BE2C (cell line): ENCODE measurements at places on chromosomes 12 and 14.

DNA sequence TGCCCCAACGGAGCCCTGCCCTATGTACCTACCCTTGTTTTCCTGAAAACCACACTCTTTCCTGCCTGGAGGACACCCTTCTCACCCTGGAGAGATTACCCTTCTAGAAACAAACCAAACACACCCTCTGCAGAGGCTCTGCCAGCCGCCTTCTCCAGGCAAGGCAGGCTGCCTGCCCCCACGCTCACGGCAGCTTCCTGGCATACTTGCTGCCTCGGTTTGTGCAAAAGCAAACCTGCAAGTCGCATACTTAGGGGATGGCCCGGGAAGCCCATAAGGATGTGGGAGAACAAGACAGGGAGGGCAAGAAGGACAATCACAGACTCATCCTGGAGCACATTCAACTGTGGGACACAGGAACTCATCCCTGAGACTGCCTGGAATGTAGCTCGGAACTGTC lies 154.0 kb upstream of the DIO3 start:
- no peak for DNase-seq

DNA sequence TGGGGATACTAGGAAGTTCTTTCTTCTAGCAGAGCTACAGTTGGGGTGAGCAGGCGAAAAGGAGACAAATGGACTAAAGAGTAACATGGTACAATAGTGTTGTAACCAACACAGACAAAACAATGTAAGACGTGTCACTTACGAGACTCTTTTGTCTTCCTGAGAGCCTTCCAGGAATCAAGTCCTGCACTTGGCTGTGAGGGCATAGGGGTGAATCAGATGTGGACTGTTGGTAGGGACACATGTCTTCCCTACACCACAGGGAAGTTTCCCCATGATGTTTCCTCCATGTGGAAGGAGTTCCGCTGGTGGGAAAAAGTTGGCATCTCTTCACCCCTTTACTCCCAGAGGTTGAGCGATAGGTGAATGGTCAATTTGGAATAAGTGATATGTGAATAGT lies 364.7 kb downstream of the NUAK1 start:
- no peak for DNase-seq

DNA sequence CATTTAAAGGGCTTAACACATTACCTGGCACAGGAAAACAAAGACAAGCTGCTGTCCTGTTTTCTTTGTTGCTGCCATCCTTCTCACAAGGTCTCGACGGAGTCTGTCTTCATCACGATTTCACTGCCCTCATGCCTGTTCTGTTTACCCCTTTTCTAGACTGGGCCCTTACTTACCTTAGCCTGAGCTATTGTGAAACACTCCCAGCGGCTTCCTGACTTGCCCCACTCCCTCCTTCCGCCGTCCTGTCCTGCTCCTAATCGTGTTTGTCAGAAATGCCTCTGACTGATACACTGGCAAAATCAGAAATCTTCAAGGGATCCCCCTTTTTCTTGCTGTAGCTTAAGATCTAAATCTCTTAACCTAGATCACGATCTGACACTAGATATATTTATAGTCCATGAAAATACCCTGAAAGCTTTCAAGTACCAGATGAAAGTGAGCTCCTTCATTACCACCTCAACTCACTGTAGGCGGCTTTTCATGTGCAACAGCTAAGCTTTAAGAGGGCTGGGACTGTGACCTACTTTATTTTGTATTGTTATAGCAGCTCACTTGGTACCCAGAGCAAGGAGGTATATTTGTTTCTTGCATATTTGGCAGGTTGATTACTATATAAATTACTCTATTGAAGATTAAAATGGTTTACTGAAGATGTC lies 32.1 kb downstream of the TECPR2 start:
- DNase-seq, result no peak

DNA sequence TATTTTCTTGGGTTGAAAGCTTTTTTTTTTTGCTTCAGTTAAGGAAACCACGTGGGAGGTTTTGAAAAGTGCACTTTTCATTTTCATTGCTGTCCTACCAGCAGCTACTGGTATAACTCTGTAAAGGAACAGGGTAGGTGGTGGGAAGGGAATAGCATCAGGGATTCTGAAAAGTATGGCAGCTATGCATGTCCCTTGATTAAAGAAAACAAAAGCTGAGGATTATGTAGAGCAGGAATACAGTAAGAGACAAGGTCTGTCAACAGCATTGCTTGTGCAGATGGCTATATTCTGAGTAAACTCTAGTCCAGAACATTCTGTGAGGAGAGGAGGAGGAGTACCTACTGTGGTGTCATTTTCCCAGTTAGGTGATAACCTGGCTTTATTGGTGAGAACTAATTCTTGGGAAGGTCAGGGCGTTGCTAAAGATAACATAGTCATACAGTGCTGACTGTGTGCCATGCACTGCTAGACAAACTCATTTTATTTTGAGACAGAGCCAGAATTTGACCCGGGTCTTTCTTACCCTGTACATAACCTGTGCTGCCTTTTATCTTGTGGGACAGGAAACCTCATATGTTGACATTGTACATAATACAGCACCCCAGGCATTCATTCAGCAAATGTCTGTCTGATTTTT lies 80.3 kb upstream of the TRAF3 start:
- DNase-seq, result no peak

DNA sequence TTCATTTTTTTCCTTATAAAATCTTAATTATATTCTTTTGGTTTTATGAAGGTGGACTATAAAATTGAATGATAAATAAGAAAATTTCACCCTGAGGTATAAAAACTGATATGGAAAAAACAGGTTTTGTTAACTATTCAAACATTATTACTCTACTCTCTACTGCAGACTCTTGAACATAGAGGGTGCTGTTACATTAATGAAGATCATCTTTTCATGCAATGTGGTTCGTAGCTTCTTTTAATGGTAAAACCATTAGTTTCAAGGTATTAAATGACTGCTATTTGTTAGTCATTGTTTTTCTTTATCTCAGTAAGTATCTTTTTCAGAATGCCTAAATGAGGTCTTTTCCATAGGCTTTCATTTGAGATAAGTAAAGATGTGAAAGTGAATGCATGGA lies 510.4 kb downstream of the SLC16A7 start:
- DNase-seq, result no peak

- no peak for DNase-seq
Observed at GRCh38 chr14:32044454-32044853, 32.6 kb upstream of the ARHGAP5 start.

- DNase-seq, result no peak
Observed at GRCh38 chr14:31137214-31137889, 70.2 kb downstream of the HECTD1 start.

GRCh38 chr14:57692671-57693070 lies 173.2 kb downstream of the SLC35F4 start:
- no peak for DNase-seq

GRCh38 chr14:64724578-64724930 lies 20.3 kb downstream of the PLEKHG3 start:
- peak; percentile 2 for DNase-seq

DNA sequence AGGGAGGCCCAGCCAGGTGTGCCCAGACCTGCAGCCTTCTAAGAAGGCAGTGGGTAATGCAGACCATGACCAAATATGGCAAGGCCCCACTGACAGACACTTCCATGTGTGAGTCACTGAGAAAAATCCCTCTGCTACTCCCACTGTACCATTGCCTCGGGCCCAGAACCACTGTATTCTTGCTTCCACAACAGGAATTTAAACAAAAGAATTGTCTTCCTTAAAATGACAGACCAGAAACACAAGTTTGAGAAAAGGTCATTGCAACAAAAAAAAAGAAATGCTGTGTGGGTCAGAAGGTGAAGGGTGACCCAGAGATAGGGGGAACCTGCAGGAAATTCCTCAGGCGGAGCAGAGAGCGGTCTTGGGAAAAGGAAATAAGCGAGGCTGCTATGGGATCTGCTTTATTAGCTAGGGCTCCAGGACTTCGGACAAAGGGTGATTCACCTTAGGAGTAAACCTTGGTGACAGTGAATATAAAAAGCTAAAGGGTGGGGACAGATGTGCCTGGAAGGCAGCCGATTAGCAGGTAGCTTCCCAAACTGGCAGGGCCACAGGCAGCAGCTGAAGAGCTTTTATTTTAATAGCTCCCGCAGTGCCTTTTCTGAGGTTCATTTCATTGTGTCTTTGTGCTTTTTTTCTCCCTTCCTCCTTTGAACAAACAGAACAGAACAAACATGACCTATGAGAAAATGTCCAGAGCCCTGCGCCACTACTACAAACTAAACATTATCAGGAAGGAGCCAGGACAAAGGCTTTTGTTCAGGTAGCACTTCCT lies 185.3 kb upstream of the BCL2L14 start:
- no peak for DNase-seq

GRCh38 chr14:28776482-28777266 lies 10.1 kb downstream of the FOXG1 start:
- DNase-seq, result no peak

- no peak for DNase-seq
Observed at GRCh38 chr14:51356381-51356780, 116.3 kb downstream of the TMX1 start.

GRCh38 chr12:32821710-32822109 lies 66.0 kb upstream of the YARS2 start:
- no peak for DNase-seq

- no peak for DNase-seq
Observed at GRCh38 chr12:71589478-71589881, 74.2 kb downstream of the ZFC3H1 start.

GRCh38 chr12:115413626-115414025 lies 729.7 kb upstream of the TBX3 start:
- DNase-seq, result no peak

DNA sequence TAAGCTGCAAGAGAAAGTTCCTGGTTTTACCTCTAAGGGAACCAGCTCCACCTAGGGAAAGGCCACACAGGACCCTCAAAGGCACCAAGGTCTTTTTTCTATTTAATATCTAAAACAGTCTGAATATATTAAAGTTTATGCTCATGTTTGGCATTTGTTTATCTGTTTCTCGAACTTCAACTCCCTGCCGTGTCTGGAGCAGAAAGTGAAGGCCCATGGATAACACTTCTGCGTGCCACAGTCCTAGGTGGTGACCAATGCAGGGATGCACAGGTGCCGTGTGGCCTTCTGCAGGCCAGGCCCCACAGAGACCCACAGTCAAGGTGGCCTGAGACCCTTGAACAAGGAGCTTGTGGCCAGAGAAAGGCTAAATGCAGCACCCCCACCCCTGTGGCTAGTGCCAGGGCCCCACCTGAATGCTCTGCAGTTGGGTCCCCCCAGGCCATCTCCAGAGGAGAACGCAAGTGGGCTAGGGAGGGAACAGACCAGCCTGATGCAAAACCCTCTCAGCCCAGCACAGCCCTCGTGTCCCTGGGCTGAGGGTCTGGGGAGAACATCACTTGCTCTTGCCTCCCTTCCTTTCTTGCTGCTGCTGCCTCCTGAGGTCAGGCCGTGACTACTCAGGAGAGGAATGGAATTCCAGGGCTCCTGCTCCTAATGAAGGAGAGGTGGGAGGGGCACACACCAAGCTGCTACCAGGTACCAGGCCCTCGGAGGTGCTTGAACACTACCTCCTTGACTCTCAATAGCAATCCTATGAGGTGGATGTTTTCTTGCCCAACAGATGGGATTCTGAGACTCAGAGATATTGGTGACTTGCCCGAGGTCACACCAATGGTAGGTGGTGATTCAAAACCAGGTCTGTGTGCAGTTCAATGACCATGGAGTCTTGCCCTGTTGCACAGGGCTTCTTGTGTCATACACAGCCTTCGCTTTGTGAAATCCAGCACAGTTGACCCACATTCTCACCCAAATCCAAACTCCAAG lies 45.4 kb downstream of the PSMA6 start:
- no peak for DNase-seq

DNA sequence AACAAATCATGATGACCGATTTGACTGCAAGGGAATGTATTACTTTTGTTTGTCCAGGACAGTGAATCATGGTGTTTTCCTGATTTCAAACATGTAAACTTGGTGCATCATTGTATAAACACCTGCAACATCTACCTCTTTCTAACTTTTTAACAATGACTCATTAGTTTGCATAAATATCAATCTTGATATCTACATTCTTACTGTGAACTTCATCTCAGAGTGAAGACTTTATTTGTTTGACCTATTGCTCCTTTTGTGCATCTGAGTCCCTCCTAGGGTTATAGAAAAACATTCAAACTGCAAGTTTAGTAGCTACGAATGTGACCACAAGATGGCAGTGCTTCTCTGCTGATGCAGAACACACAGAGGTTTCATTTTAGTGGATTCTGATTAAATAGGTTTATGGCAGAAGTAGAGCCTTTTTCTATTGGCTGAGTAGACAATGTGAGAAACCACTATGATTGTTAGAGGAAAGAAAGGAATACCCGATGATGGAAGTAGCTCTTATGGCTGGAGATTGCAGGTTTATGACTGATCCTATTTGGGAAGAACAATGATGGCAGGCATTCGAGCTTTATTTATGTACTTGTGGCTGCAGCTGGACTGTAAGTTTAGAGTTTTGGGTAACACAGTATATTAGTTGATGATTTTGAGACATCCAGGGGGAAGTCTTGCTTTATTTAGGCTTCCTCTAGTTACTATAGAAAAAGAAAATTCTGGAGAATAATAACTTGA lies 244.2 kb upstream of the OR4E1 start:
- peak; percentile 43 for DNase-seq

- no peak for DNase-seq
Observed at GRCh38 chr12:30973830-30974229, 47.3 kb downstream of the TSPAN11 start.

- DNase-seq, result no peak
Observed at GRCh38 chr12:76539727-76540126, 19.8 kb downstream of the OSBPL8 start.

DNA sequence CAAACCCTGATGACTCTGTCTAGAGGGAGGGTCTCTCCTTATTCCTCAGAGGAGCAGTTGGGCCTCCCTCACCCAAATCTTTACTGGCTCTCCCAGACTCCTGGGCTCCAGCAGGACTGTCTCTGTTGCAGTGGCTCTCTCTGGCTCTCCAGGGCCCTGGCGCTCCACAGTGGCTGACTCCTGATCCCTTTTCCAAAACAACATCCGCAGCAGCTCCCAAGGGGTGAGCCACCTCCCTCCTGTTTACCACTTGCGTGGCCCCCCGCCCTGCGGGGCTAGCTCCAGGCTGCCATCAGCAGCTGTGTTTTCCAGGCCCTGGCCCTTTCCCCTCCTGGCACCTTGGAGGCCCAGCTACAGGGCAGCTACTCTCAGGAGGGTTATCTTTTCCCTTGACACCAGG lies 123.5 kb downstream of the CALM1 start:
- DNase-seq, result no peak

- no peak for DNase-seq
Observed at GRCh38 chr14:105980224-105980623, 453.8 kb downstream of the TMEM121 start.

DNA sequence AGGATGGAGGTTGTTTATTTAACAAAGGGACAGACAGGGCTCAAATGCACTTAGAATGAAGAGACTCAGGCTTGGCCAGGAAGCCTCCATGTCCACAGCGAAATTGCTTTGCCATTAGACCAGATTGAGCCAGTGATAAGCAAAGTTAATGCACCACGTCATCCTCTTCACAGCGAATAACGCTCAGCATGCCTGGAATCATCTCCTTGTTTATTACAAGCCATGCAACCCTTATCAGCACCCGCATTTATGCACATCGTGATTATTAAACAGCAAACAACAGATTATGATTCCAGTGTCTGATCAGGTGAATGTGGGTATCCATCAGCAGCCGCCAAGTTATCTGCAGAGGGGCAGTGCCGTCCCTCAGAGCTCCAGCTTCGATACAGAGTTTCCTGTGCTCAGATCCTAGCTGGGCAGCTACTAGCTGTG lies 175.0 kb upstream of the TMEM132C start:
- no peak for DNase-seq
